CD4-positive, alpha-beta T cell (primary cell): ENCODE measurements at places on chromosomes 12 and 14.

GRCh38 chr12:27220055-27220987 lies 23.8 kb upstream of the STK38L start:
- DNase-seq = no peak

DNA sequence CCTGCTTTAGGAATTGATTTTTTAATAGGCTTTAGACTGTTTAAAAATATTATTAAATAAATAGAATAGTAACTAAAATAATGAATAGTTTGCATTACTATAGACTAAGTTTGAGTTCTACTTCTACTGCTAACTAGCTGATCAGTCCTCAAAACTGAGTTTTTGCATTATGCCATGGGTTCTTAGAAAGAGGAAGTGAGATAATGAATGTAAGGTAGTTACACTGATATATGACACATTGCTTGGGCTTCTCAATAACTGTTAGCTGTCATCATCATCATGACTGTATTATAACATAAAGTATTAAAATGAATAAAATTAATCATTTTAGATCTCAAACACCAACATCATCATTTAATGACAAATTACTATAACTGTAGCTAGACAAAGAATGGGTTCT lies 949.7 kb downstream of the TRHDE start:
- no peak for DNase-seq

- DNase-seq = no peak
Observed at GRCh38 chr12:65300679-65301349, 22.3 kb downstream of the MSRB3 start.

DNA sequence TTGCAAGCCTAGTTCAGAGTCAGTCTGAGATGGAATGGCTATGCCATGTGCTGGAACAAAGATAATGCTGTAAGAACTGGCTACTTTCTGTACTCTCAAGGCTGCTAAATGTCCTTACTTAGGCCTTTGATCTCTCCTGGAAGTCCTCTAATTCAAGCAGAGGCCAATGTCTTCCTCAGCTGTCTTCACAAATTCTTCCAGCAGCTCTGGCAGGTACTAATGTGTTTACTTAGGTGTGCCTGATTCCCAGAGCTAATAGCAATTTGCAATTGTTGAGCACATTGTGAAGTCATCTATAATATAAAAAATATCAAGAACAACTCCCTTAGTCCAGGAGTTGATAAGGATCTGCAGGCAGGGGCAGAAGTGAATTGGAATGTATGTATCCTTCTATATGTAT lies 3.8 kb upstream of the MYF5 start:
- no peak for DNase-seq

DNA sequence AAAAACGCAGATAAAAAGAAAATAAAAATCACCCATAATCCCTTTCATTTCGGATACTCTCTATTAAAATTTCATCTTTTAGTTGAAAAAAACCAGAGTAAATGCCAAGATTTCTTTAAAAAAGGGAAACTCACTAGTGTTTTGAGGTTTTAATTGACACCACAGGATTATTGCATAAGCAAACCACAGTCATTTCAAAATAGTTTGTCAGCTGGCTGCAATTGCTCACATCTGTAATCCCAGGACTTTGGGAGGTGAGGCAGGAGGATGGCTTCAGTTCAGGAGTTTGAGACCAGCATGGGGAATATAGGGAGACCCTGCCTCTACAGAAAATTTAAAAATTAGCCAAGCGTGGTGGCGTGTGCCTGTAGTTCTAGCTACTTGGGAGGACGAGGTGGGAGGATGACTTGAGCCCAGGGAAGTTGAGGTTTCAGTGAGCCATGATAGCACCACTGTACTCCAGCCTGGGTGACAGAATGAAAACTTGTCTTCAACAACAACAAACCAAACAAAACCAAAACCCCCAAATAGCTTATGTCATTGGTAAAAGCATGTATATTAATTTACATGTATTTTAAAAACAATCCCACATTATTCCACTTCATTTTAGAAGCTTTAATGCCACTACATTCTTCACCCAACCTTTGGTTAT lies 48.8 kb downstream of the SYNE2 start:
- no peak for DNase-seq

DNA sequence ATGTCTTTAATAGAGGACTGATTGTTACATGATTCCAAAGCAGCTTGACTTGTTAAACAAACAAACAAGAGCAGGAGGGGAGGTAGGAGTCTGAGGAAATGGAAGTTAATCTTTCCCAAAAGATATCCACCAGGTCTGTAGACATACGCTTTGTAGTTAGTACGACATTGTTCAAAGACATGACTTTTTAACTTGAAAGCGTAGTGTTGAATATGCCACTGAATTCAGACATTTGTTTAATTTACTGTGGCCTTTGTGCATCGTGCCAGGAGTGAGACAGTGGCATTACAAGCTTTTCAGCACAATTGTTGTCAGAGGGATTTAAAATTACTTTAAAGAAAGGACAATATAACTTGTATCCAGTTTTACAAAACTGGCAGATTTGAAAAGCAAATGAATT lies 53.0 kb downstream of the SAV1 start:
- DNase-seq = no peak

GRCh38 chr12:108097160-108097911 lies 31.8 kb upstream of the WSCD2 start:
- DNase-seq = no peak

DNA sequence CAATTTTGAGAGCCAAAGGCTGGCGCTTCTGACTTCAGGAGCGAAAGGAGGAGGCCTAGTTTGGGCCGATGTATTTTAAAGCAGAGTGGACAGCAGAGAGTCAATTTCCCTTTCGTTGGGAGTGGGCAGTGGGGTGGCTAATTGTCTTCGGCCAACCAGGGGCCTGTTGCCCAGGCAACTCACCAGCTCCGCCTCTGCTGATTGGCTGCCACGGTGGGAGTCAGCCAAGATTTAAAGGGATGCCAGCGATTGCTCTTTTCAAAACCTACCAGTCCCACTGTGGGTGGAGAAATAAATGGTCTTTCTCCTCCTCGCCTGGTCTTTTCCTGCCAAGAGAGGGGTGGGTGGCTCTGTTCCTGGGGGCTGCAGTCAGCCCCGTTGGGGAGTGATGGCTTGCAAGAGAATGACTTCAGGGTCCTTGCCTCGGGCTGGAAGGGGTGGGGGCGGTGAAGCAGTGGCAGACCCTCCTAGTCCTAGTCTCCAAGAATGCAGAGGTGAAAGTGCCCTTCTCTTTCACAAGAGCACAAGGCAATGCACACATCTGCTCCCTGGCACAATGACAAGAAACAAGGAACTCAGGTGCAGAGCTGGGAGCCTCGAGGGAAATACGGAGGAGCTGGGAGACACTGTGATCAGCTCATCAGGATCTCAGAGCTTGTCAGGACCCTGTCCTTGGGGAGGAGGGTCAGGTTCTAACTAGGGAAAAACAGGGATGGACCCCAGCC lies 37.7 kb downstream of the RASAL1 start:
- no peak for DNase-seq

DNA sequence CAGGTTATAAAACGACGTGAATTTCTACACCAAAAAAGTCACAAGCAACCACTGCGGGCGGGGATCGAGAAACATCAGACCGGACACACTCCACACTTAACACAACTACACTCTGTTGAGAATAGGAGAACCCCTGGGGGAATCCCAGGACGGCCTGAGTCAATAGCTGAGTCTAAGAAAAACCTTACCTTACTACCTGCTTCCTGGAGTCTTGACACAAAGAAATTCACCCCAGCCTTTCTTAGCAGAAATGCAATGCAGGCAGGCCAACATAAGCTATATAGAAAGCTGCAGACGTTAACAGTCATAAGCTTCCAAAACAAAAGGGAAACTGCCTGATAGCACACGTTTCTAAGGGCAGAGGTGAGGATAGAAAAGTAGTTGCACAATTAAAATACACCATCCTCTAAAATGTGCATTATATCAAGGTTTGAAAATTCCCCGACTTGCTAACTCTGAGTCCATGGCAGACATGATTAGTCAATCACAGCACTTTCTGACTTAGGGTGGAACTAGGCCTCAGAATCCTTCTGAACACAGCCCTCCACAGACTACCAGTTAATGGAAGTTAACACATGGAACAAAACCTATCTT lies 68.0 kb downstream of the CCDC88C start:
- DNase-seq = no peak

GRCh38 chr12:106088811-106089485 lies 49.8 kb downstream of the NUAK1 start:
- no peak for DNase-seq

DNA sequence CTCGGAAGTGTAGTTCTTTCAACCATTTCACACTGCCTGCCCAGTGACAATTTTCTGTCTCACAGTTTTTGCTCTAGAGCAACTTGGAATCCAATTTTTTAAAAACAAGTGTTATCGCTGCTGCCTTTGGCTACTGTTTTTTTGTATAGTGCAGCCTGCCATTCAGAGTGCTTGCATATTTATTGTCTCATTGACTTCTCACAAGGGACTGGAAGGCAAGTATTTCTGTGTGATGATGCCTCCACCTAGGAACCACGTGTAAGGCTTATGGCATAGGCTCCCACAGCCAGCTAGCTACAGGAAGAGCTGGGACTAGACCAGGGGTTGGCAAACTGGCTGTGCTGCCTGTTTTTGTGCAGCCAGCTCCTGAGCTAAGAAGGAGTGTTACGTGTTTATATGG lies 903 bp downstream of the PARPBP start:
- no peak for DNase-seq

DNA sequence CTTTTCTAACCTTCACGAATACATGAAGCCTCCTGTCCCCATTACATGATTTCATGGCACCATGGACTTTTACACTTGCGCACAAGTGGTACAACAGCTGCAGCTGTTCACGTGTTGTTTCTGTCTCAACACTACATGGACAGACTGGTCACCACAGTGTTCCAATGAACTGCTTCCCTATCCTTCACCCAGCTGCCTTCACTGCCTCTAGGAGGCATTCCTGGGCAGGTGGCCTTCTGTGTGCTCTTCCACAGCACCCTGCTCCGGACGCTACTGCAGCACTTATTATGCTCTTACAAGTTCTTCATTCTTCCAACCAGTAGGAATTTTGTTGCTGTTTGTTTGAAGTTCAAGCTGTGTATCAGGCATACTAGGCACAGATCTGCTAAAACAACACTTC lies 1.5 kb downstream of the MTERF2 start:
- no peak for DNase-seq

GRCh38 chr12:99137124-99137855 lies 492.2 kb downstream of the APAF1 start:
- no peak for DNase-seq

GRCh38 chr14:64337888-64338615 lies 43.9 kb upstream of the ESR2 start:
- no peak for DNase-seq

GRCh38 chr12:47102845-47103651 lies 23.3 kb upstream of the AMIGO2 start:
- no peak for DNase-seq

DNA sequence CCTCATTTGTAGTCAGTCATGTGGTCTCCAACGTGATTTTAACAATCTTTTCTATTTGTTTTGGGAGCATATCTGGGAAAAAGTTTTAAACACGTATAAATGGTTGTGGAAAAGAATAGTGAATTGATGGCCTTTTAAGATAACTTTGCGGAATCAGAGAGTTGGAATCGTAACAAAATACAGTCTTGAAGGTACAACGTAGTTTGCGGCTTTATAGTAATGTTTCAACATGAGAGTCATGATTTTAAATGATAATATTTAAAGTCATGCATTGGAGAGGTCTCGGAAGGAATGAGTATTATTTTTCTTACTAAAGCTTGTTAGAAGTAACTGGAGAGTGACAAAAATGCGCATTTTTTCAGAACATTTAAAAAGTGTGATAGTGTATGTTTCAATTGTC lies 1.6 kb downstream of the AEBP2 start:
- DNase-seq = no peak

DNA sequence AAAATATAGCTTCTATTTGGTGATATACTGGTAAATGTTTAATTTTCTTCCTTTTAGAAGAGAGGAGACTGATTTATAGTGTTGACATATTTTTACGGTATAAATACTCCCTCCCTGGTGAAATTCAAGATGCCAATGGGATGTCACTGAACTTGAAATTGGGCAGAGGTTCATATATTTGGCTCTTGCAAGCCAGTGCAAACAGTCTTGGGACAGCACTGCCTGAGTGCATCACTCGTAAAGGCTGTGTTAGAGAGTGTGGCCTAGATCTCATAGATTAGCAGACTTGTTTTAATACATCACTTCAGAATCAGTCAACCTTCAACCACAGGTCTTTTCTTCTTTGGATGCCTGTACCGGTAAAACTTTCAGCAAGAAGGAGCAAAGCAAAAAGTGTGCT lies 681.0 kb downstream of the NRXN3 start:
- no peak for DNase-seq

- no peak for DNase-seq
Observed at GRCh38 chr12:83932011-83932410, 980.6 kb downstream of the SLC6A15 start.

- DNase-seq = no peak
Observed at GRCh38 chr14:69183735-69184134, 7.6 kb upstream of the EXD2 start.

DNA sequence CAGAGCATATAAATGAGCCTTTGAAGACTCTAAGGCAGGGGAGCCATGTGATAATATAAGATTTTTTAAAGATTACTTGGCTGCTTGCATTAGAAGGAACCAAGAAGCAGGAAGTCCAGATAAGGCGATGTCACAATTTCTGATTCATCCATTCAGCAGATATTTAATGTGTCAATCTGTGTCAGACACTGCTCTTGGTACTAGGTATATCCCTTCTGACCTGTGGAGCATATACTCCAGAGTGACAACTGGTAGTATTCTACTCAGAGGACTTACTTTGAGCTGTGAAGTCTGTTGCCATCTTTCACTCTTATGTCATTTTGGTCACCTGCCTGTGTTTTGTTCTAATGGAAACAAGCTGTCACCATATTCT lies 10.7 kb downstream of the EID3 start:
- no peak for DNase-seq

GRCh38 chr12:112107306-112108201 lies 1.0 kb downstream of the NAA25 start:
- DNase-seq = no peak

DNA sequence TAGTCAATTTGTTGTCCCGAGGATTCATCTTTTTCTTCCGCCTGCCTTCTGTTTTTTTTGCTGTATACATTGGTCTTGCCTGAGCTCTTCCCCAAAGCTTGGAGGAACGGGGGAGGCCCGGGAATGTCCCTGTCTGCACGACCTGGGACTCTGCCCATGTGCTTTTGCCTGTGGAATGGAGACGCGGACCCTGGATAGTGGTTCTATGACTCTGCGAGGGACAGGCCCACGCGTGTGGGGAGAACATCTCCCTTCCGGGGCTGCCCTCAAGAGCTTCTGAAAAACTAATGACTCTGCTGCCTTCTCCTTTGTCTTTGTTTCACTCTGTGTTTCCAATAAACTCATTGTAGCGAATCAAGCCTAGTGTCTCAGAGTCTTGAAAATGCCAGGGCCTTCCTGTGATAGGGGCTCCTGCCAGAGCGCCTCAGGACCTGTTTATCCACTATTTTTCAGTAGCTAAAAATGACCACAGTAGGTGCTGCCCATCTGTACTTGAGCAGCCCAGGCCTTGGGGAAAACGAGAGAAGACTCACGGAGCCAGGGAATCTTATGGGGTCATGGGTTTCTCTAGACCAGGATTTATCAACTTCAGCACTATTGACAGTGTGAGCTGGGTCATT lies 12.3 kb downstream of the KRT83 start:
- DNase-seq = no peak
